ENCODE measurements at places on chromosomes 4 and X. TPM values are rescaled to one million over a fixed set of nuclear protein-coding genes. Genes with fewer than 3 reads are reported as not detected.

GRCh38 chrX:65688403-65688871 is 21.0 kb downstream of the MSN start:
- H3K27ac ChIP-seq, result no peak overlapping the region
- no peaks in the 10 kb centered on the region for H3K4me1 ChIP-seq
- H3K27me3 ChIP-seq, result peaks cover 10% of the 10 kb centered on the region
- no peak for DNase-seq

GRCh38 chr4:98659741-98660462 is 1.5 kb upstream of the TSPAN5 start:
- no peaks in the 10 kb centered on the region for H3K4me1 ChIP-seq
- no peaks in the 10 kb centered on the region for H3K27me3 ChIP-seq
- no peaks in the 10 kb centered on the region for H3K36me3 ChIP-seq
- H3K27ac ChIP-seq, result peak overlapping the region; percentile 23

DNA sequence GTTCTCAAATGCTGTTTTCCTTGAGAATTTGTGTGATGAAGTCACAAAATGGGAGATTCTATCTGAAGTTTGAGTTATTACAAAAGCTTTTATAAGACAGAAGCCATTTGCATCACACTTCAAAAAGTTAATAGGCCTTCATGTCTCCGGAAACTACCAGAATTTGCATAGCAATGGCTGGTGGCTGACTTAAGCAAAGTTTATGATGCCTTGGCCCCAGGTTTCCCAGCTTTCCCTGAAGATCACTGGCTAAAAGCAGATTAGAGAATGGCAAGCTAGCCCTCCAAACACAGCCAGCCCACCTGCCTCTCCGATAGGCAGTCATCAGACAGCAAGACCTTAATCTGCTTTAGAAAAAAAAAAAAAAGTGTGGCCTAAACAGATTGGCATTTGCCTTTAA is 197.8 kb downstream of the HS3ST1 start:
- no peaks in the 10 kb centered on the region for H3K4me1 ChIP-seq
- no peaks in the 10 kb centered on the region for H3K36me3 ChIP-seq
- no peak for DNase-seq

GRCh38 chr4:150037251-150037856 is 40.9 kb upstream of the DCLK2 start:
- H3K27me3 ChIP-seq, result no peaks in the 10 kb centered on the region
- H3K36me3 ChIP-seq, result no peaks in the 10 kb centered on the region
- H3K4me3 ChIP-seq, result no peak overlapping the region
- no peaks in the 10 kb centered on the region for H3K4me1 ChIP-seq
- no peak for DNase-seq
- no peak overlapping the region for H3K27ac ChIP-seq

FABP2 gene
- total RNA-seq, result not detected

DNA sequence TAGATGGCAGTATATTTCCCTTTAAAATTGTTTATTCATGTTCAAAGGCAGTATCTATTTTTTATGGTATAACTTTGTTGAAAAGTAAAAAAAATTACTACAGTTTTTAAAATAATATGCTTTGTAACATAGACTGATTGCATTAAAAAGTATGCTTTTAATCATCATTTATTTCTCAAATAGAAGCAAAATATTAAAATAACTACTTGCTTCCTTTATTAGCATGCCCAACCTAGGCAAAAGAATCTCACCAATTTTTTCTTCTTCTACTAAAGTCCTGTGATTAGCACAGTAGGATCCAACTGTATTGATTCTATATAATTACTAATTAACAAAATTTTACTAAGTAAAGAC is 69.6 kb upstream of the NFKB1 start:
- H3K27me3 ChIP-seq, result no peaks in the 10 kb centered on the region
- DNase-seq, result no peak
- H3K4me3 ChIP-seq, result peak overlapping the region; percentile 47
- no peak overlapping the region for H3K27ac ChIP-seq
- H3K4me1 ChIP-seq, result no peaks in the 10 kb centered on the region

DNA sequence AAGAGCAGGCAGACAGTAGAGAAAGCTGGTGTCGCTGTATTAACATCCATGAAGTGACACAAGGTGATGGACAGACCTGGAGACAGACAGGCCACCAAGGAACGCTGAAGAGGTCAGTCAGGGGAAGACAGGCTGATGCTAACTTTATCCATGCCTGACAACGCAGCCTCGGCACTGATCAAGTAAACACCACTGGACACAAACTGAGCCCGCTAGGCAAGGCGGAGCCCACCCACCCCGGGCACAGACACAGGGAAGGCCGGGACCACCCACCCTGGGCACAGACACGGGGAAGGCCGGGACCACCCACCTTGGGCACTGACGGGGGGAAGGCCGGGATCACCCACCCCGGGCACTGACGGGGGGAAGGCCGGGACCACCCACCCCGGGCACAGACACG is 18.8 kb downstream of the PPP2R3B start:
- no peaks in the 10 kb centered on the region for H3K27me3 ChIP-seq
- H3K4me1 ChIP-seq, result no peaks in the 10 kb centered on the region
- H3K27ac ChIP-seq, result no peak overlapping the region
- H3K36me3 ChIP-seq, result no peaks in the 10 kb centered on the region
- no peak for DNase-seq

MAGEB10 gene
- not detected for total RNA-seq

ERAS gene
- not detected for total RNA-seq

DNA sequence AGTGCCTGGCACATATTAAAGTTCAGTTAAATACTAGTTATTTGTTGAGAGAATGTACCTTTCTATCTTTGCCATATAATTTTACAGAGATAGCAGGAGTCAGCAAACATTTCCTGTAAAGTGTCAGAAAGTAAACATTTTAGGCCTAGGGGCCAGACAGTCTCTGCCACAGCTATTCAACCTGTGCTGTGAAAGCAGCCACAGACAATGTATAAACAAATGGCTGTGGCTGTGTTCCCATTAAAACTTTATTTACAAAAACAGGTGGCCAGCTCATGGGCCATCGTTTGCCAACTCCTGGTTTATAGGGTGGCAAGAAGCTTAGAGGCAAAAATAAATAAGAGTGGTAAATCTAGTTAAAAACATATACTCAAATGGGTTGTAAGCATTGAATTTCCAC is 34.0 kb upstream of the BRS3 start:
- no peaks in the 10 kb centered on the region for H3K36me3 ChIP-seq
- H3K4me1 ChIP-seq, result no peaks in the 10 kb centered on the region
- no peak overlapping the region for H3K27ac ChIP-seq
- H3K4me3 ChIP-seq, result no peak overlapping the region
- H3K27me3 ChIP-seq, result no peaks in the 10 kb centered on the region

TREX2 gene
- 1.0 TPM for total RNA-seq

DNA sequence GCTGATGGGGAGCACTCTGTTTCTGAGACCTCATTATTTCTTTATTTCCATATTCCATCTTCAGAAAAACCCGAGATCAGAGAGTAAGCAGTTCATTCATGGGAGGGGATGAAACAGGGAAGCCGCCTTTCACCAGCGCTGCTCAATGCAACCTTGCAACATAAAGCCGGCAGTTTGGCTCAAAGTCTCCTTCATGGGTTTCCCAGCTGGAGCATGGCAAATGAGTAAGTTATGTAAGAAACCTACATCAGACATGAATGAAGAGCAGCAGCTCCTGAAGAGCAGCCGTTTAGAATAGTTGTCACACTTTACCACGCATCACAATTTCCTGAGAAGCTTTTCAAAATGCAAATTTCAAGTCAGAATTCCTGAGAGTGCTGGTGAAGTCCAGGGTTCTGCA is 578.8 kb downstream of the FSTL5 start:
- H3K4me1 ChIP-seq, result no peaks in the 10 kb centered on the region
- H3K27ac ChIP-seq, result no peak overlapping the region
- DNase-seq, result no peak
- H3K36me3 ChIP-seq, result no peaks in the 10 kb centered on the region
- H3K4me3 ChIP-seq, result no peak overlapping the region

DGAT2L6 gene
- total RNA-seq, result not detected

GRCh38 chr4:153472122-153473037 is 6.2 kb downstream of the TMEM131L start:
- H3K36me3 ChIP-seq, result no peaks in the 10 kb centered on the region
- no peak overlapping the region for H3K27ac ChIP-seq
- DNase-seq, result no peak
- H3K27me3 ChIP-seq, result no peaks in the 10 kb centered on the region
- no peak overlapping the region for H3K4me3 ChIP-seq

DNA sequence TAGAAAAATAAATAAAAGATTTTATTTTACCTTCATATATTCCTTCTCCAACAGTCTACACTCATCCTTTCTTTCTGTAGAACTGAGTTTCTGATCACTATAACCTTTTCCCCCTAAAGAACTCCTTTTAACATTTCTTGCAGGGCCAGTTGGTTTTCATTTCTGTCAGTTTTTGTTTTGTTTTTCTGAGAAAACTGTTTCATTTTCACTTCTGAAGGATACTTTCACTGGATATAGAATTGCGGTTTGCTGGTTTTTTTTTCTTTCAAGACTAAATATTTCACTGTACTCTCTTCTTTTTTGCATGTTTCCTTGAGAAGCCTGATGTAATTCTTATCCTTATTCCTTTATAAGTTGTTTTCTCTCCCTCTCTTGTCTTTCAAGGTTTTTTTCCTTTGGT is 90.4 kb upstream of the EOLA2 start:
- DNase-seq, result no peak
- H3K4me1 ChIP-seq, result no peaks in the 10 kb centered on the region
- no peaks in the 10 kb centered on the region for H3K36me3 ChIP-seq
- no peaks in the 10 kb centered on the region for H3K27me3 ChIP-seq

GRCh38 chr4:68498413-68499007 is 51.2 kb downstream of the TMPRSS11E start:
- no peaks in the 10 kb centered on the region for H3K4me1 ChIP-seq
- no peaks in the 10 kb centered on the region for H3K27me3 ChIP-seq
- no peak overlapping the region for H3K27ac ChIP-seq
- H3K36me3 ChIP-seq, result no peaks in the 10 kb centered on the region
- H3K4me3 ChIP-seq, result no peak overlapping the region

GRIA3 gene
- total RNA-seq, result 0.98 TPM

GRCh38 chrX:110218591-110218990 is 99.3 kb downstream of the AMMECR1 start:
- DNase-seq, result no peak
- peaks cover 41% of the 10 kb centered on the region for H3K27me3 ChIP-seq
- no peaks in the 10 kb centered on the region for H3K36me3 ChIP-seq
- no peak overlapping the region for H3K27ac ChIP-seq

DNA sequence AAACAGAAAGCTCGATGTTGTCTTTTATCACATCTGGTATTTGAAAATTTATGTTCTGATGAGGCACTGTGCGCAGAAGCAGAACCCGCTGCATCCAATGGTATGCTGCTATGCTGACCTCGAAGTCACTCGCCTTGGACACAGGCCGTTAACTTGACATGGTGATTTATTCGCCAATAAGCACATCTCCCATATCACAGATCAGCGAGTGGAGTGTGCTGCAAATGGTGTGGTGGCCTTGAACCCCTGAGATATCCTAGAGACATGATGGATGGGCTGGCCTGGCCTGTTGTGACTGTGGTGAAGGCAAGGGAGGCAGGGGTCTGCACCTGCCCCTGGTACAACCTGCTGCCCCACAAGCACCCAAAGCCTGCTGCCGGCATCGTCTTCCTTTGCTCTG is 175.4 kb upstream of the FRG1 start:
- no peak for DNase-seq
- H3K27ac ChIP-seq, result no peak overlapping the region
- H3K27me3 ChIP-seq, result no peaks in the 10 kb centered on the region
- H3K4me1 ChIP-seq, result no peaks in the 10 kb centered on the region
- no peaks in the 10 kb centered on the region for H3K36me3 ChIP-seq

GRCh38 chr4:6470502-6471306 is 1.7 kb downstream of the PPP2R2C start:
- no peak overlapping the region for H3K27ac ChIP-seq
- peaks cover 6% of the 10 kb centered on the region for H3K4me1 ChIP-seq
- peaks cover 3% of the 10 kb centered on the region for H3K27me3 ChIP-seq
- H3K36me3 ChIP-seq, result no peaks in the 10 kb centered on the region
- DNase-seq, result no peak
- H3K4me3 ChIP-seq, result peak overlapping the region; percentile 39

CCNB3 gene
- 0.33 TPM for total RNA-seq

DNA sequence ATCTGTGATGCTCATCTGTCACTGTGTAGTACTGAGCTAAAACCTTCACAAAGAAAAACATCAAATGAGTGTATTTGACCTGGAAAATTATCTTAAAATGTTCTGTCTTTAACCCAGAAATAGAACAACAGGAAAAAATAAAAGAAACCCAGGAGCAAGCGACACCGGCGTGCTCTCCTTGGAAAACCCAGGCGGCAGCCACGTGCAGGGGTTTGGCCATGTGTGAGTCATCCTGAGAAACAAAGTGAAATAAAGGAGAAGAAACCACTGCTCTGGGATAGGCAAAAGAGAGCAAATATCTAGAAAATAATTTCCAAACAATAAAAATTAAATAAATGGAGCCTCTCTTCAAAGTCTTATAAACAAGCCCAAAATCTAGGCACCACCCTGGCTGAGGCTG is 20.0 kb upstream of the TMEM128 start:
- H3K27ac ChIP-seq, result no peak overlapping the region
- H3K27me3 ChIP-seq, result no peaks in the 10 kb centered on the region
- DNase-seq, result no peak
- no peak overlapping the region for H3K4me3 ChIP-seq
- no peaks in the 10 kb centered on the region for H3K36me3 ChIP-seq

UGT2A1 gene
- total RNA-seq, result not detected

BEX1 gene
- total RNA-seq, result 0.66 TPM

DNA sequence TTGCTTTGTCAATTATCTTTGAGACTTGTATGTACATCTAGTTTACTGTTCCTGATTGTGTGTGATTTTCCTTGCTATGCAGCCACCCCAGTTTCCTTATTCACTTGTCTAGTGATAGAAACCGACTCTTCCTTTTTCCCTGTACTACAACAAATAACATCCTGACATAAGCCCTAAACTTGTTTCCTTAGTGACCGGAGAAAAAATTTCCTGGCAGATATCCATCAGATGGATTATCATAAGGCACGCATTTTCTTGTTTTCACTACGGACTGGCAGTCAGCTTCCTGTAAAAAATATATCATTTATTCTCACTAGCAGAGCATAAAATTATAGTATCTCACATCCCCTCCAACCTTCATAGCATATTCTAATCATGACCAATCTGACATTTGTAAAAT is 410.7 kb downstream of the CENPC start:
- H3K27ac ChIP-seq, result no peak overlapping the region
- no peak for DNase-seq
- no peak overlapping the region for H3K4me3 ChIP-seq
- H3K36me3 ChIP-seq, result no peaks in the 10 kb centered on the region
- no peaks in the 10 kb centered on the region for H3K4me1 ChIP-seq
- no peaks in the 10 kb centered on the region for H3K27me3 ChIP-seq

- H3K4me3 ChIP-seq, result no peak overlapping the region
- no peak overlapping the region for H3K27ac ChIP-seq
- no peaks in the 10 kb centered on the region for H3K4me1 ChIP-seq
- no peaks in the 10 kb centered on the region for H3K36me3 ChIP-seq
- H3K27me3 ChIP-seq, result no peaks in the 10 kb centered on the region
These were observed 21.3 kb upstream of the SULT1B1 start for GRCh38 chr4:69781458-69782418.

DNA sequence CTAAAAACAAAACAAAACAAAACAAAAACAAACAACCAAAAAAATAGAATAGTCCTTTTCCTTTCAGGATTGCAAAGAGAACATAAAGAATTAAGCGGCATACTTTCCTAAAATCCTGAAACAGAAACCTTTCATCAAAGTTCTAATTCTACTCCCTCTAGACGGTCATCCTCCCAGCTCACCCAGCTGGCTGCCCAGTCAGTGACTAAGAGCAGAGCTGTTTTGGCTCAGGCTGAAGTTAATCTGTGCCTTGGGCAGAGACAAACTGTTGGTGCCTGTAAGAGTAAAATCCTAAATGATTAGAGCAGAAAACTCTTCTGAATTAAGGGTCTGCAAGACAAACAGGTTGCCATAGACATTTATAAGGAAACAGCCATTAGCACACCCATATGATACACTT is 17.6 kb upstream of the WAS start:
- H3K27me3 ChIP-seq, result no peaks in the 10 kb centered on the region
- no peaks in the 10 kb centered on the region for H3K36me3 ChIP-seq
- H3K27ac ChIP-seq, result no peak overlapping the region
- DNase-seq, result no peak
- no peak overlapping the region for H3K4me3 ChIP-seq
